ENCODE measurements at places on chromosomes 4 and X. TPM values are rescaled to one million over a fixed set of nuclear protein-coding genes. Genes with fewer than 3 reads are reported as not detected.

The CCDC120 gene
- 0.31 TPM for total RNA-seq

The AMBN gene
- total RNA-seq, result 0.19 TPM

The IL3RA gene
- 1.1 TPM for total RNA-seq

DNA sequence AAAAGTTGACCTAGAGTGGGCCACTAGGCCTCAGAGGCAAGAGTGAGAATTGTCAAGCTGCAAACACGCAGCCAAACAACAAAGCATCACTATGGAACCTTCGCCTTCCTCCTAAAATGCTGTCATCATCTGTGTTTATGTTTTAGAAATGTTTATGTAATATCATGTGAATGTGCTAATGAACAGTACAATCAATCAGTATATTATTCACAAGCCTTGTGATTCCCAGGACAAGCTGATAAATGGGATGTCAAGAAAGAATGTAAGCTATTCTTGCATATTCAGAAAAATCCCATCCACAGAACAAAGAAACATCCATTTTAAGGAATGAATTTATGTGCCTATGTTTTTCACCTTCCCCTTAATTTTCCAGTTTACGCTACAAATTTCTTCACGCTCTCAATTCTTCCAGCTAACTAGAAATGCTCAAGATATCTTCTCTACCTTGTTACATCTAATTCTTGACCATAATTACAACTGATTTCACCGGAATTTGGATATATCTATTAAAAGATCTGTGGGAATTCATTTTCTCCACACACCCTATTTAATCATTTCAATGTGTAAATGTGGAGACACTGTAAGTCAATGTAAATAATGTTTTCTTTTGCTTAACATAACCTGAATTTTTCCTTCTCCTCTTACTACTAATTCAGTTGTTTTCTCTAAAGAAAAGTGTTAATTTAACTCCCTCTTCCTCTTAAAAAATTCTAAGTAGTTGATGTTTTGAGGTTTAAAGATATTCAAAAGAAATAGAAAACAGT lies 65.5 kb downstream of the LEF1 start:
- DNase-seq, result no peak

- DNase-seq, result no peak
Observed at GRCh38 chr4:57668621-57669020, 558.4 kb upstream of the IGFBP7 start.

DNA sequence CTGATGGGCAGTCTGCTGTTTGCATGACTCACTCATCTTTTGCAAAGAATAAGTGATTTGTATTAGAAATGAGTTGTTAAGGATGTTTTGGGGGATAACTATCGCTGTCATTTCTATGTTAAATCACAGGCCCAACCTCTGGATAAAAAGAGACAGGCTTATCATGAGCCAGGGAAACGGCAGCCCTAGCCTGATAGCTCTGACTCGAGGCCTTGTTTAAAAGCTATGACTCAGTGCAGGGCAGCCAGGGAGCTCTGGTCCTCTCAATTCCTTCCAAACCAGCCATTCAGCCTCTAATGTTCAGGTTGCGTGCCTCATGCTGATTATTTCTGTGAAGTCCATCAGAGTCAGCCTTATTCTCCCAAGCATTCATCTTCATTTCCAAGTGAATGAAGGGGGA lies 305.9 kb upstream of the HAND2 start:
- DNase-seq, result peak; percentile 63

The VCX2 gene
- 3.2 TPM for total RNA-seq

DNA sequence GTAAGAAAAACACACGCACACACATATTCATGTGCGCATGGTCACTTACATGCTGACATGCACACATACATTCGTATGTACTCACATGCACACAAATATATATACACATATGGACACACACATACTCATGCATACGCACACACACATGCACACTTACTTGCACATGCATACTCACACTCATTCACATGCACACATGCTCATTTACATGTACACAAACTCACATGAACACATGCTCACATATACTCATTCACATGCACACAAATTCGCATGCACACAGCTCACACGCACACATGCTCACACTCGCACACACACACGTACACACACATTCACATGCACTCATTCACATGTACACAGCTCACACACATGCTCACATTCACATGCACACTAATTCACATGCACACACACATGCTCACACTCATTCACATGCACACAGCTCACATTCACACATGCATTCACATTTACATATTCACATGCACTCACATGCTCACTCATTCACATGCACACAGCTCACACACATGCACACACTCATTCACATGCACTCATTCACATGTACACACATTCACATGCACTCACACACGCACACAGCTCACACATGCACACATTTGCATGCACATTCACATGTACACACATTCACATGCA lies 276.1 kb downstream of the DHRSX start:
- no peak for DNase-seq

GRCh38 chrX:112968351-112969133 lies 127.9 kb upstream of the AMOT start:
- no peak for DNase-seq

GRCh38 chr4:110624398-110624780 lies 1.5 kb upstream of the PITX2 start:
- DNase-seq, result no peak

The APBB2 gene
- total RNA-seq, result 25.5 TPM

DNA sequence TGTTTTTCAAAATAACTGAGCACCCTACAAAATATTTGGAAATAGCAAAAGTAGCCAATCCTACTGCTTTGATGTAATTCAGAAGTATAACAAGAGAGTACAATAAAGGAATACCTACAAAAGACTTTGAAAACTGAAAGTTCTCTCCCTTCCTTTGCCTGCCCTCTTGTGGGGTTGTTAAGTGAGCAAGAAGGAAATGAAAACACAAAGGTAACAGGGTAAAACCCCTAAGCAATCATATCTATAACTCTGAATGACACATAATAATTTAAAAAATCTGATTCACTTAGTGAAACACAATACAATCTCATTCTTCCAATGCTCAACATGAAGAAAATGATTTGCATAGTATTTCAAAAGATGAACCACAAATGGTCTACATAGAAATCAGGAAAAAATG lies 98.2 kb downstream of the FRYL start:
- no peak for DNase-seq

DNA sequence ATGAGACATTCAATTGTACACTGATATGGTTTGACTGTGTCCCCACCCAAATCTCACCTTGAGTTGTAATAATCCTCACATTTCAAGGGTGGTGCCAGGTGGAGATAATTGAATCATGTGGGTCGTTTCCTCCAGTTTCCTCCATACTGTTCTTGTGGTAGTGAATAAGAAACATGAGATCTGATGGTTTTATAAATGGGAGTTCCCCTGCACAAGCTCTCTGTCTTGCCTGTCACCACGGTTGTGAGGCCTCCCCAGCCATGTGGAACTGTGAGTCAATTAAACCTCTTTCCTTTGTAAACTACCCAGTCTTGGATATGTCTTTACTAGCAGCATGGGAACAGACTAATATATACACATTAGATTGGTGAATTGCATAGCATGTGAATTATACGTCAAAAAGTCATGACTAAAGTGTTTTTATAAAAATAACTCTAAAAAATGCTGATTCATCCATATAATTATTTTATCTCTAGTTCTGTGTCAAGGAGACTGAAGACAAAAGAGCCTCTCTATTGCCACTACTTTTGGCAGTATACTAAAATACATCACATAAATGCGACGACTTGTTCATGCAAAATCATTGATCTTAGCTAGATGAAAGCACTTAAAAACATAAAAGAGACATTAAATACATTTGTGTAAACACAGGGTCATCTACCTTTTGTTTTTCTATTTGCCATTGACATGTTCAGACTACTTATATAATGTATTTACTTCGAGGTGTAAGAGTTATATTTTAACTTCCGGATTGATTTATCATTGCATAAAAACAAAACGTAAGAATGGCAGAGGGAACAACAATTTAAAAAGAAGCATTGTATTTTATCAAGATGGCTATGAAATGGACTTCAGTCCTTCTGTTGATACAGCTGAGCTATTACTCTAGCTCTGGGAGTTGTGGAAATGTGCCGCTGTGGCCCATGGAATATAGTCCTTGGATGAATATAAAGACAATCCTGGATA lies 50.1 kb downstream of the YTHDC1 start:
- DNase-seq, result no peak

DNA sequence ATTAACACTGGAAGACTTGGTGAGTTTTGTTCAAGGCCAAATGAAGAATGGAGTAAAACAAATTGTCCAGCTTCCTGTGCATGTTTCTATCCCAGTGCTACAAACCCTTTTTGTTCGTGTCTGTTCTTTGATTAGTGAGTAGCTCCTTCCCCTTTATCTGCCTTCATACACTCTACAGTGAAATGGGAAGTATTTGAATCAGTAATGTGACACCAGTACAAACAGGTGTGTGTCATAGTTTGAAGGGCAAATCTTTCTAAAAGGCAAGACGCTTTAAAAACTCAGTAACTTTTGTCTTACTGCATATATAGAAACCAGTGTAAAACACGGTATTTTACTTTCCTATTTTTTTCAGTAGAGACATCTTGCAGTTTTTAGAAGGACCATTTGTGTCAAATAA lies 5.9 kb downstream of the ARHGEF38 start:
- no peak for DNase-seq

GRCh38 chrX:131841496-131842437 lies 181.3 kb upstream of the STK26 start:
- peak; percentile 68 for DNase-seq

DNA sequence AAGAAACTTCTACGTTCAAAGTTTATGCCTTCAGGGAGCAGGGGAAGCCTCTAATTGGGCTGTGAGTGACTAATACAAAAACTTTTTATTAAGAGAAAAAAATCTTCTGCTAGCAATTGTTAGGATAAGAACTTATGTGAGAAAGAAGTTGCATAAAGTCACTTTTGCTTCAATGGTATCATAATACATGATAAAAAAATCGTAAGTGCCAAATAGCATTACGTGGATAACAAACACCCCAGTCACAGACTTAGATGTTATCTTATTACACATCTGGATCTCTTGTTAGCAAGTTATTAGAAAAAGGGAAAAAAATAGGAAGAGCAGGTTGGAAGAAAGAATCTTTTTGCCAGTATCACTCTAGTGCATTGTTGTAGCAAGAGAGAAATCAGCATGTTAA lies 4.2 kb upstream of the NDST4 start:
- DNase-seq, result no peak

The PF4V1 gene
- not detected for total RNA-seq

The EDA2R gene
- total RNA-seq, result 3.9 TPM

DNA sequence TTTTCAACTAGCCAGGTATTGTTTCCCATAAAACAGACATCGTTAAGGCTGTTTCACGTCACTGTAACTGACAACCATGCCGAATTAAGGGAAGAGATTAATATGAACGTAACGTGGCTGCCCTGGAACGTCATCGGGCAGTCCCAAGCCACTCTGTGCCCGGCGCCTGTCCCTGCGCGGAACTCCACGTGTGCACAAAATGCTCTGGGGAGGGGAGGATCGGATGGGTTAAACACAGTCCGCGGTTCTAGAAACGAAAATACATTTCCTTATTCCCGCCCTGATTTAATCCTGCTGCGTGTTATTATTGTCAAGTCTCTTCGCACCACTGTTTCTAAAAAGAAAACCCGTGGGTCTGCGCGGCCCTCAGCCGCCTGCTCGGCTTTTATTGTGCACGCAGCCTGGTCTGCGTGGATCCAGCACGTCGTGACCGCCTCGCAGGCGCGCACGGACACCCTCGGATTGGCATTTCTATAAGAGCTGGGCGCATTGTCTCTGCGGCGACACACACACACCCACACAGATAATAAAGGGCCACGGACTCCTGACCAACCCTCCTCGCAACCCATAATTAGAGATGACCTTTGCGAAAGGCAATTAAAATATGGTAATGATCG lies 69.6 kb upstream of the BCOR start:
- no peak for DNase-seq

The PRRG3 gene
- not detected for total RNA-seq

DNA sequence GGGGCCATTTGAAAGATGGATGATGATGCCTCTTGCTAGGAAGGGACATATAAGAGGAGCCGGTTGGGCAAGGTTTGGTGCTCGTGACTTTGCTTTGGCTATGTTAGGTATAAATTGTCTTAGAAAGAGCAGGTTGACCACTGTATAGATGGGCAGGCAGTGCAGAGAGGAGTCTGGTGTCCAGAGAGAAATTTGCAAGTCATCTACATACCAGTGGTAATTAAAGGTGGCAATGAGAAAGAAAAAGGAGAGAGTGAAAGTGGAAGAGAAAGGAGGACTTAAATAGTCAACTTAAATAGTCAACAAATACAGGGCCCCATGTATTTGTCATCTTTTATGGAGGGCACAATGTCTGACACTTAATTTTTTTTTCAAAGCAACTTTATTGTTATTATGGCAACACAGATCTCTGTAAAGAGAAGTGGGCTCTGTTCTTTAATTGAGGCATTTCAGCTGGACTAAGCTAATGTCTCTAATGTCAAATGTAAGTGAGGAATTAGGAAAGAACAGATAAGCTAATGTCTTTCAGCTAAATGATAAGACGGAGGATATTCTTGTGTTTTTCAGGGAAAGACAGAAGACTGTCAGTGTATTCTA lies 75.4 kb upstream of the ANXA3 start:
- no peak for DNase-seq

Measured in H4 (cell line).